ENCODE measurements at places on chromosomes 4 and X. TPM values are rescaled to one million over a fixed set of nuclear protein-coding genes. Genes with fewer than 3 reads are reported as not detected.

- no peak for DNase-seq
Observed at GRCh38 chr4:147037069-147037468, 91.4 kb upstream of the TTC29 start.

GRCh38 chrX:115030625-115031024 lies 13.2 kb upstream of the IL13RA2 start:
- no peak for DNase-seq

- no peak for DNase-seq
Observed at GRCh38 chr4:81737865-81738559, 266.3 kb upstream of the RASGEF1B start.

DNA sequence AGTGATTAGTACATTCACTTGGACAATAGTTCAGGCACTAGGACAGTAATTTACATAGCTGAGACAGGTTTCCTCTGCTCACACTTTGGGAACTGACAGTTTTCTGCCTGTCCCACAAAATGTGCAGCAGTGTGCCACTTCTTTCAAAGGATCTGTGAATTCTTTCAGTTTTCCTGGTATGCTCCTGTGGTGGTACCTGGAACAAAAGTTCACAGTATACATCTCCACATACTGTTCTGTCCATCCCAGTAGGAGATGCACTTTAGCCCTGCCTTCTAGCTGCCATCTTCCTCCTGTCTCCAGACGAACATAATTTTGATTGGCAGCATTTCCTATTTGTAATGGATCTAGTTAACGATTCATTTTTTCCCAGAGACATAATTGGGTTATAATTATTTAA lies 360.8 kb upstream of the CXorf51B start:
- DNase-seq = no peak

DNA sequence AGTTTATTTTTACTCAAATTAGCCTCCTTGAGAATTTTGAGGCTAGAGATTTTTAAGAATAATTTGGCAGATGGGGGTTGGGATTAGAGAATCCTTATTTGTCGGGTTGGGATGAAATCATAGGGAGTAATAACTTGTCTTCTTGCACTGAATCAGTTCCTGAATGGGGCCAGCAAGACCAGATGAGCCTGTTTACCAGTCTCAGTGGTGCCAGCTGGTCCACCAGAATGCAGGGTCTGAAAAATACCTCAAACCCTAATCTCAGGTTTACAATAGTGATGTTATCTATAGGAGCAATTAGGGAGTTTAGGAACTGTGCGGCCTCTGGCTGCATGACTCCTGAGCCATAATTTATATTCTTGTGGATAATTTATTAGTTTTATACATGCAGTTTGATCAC lies 705.9 kb upstream of the AGA start:
- DNase-seq = no peak

- no peak for DNase-seq
Observed at GRCh38 chr4:158322109-158322508, 111.8 kb downstream of the TMEM144 start.

DNA sequence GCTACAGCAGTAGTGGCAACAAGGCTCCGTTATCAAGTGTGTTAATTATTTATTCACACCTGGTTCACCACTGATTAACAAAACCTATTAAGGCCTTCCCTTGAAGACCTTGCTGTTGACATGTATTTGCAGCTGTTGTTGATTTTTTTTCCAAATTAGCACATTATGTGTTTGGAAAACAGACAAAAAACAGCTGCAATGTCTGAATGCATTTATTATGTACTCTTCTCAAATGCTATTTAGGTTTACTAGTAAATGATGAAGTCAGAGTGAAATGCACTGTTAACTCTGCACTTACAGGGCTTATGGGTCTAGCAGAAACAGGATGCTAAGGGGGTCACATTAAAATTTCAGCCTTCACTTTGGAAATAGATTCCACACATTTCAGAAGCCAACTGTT lies 99.5 kb upstream of the PCDH7 start:
- no peak for DNase-seq

Gene SLC10A7
- 6.8 TPM for total RNA-seq

GRCh38 chr4:163680386-163681098 lies 186.1 kb downstream of the TMA16 start:
- DNase-seq = no peak

DNA sequence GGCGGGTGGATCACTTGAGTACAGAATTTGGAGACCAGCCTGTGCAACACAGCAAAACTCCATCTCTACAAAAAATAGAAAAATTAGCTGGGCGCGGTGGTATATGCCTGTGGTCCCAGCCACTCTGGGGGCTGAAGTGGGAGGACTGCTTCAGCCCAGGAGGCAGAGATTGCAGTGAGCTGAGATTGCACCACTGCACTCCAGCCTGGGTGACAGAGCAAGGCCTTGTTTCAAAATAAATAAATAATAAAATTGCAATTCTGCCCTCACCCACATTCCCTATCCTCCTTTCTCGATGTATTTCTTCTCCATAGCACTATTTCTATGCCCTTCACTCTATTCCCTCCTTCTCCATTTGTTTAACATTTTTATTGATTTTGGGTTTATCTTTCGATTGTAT lies 8.7 kb upstream of the SLAIN2 start:
- DNase-seq = no peak

DNA sequence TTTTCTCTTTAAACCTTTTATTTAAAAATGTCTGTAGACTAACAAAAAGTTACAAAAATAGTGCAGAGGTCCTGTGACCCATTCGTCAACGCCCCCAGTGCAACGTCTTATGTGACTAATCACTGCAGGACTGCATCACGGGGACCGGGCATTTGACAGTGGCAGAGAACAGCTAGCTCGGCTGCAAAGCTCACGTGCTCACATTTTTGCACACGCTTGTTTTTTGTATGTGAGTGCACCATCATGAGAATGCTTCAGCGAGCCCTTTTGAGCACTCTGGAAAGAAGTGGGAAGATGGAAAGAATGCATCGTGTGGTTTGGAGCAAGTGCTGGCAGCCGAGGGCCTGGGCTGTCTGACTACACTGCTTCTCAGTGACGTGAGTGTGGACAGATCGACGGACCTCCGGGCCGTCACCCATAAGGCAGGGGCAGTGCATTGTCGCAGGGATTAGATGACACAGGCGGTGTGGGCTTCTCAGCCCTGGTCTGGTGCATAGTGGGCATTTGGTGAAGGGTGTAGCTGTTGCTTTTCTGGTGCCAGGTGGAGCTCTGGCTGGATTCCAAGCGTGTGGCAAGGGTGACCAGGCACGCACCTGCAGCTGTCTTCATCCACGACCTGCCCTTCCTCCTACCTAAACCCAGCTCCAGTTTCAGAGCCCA lies 17.7 kb downstream of the SPON2 start:
- DNase-seq = no peak

GRCh38 chr4:91212211-91212610 lies 1085.0 kb downstream of the CCSER1 start:
- DNase-seq = no peak

Gene GBA3
- total RNA-seq = not detected

DNA sequence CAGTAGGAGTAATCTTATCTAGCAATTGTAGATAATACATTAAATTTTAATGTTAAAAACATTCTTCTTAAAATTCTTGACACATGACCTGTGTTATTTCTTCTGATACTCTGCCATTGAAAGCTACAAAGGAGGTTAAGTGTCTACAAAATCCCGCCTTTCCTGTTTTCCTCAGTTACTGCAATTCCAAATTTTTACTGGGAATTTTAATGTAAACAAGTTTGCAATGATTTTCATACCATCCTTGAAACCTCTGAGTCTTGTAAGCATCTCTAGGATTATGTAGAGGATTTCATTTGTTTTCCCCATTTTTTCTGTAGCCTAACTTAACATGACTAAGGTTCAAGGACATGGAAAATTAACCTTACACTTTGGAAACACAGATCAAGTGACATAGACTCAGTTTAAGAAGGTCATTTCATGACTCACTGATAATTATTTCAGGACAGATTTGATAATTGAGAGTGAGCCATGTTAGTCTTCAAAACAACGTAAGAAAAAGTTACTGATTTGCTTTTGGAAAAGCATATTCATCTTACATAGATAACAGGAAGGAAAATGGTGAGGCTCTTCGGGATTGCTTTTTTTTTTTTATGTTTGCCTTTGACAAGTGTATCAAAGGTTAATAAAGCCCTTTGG lies 39.6 kb upstream of the PDLIM5 start:
- DNase-seq = no peak

Gene XG
- 1.0 TPM for total RNA-seq

DNA sequence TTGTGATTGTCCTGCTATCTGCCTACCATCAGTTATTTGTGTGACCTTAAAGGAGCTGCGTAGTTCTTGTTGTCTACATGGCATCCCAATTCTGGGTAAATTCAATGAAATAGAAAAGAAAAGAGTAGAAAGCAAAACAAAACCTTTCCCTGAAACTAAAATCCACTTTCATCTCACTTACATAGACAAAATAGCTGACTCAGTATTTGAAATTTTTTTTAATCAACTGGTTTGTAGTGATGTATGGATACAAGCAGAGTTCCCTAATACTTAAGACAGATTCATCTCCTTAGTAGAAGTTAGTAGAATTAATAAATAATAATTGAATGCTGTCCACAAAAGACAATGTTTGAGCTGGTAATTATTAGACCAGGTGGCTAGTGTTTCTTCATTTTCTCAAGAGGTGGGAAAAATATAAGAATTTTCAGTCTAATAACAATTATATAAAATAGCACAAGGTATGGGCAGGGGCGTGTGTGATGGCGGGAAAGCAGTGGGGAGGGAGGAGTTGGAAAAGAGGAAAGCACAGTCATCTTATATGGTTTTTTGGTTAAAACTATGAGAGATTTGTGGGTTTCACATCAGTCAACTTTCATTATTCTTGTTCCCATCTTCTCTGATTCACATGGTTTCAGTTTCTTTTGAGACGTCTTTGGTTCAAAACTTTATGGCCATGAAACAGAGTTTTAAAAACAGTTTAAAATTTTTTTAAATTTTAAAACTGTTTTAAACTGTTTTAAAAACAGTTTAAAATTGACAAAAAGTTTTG lies 275.2 kb downstream of the SPRY1 start:
- DNase-seq = no peak

GRCh38 chr4:27318740-27319139 lies 458.1 kb downstream of the STIM2 start:
- DNase-seq = peak; percentile 17

DNA sequence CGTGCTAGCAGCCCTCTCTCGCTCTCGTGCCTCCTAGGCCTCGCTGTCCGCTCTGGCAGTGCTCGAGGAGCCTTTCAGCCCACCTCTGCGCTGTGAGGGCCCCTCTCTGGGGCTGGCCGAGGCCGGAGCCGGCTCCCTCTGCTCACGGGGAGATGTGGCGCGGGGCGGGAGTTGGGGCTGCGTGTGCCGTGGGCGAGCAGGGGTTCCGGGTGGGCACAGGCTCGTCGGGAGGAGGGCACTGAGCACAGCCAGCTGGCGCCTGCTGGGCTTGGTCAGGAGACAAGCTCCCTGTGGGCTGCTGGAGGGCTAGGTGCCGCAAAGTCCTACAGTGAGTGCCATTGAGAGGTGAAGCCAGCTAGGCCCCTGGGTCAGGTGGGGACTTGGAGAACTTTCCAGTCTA lies 994.5 kb downstream of the C4orf33 start:
- no peak for DNase-seq

Gene GCNA
- 1.2 TPM for total RNA-seq

Gene SLC39A8
- 42.4 TPM for total RNA-seq

GRCh38 chr4:189279188-189279587 lies 661.5 kb upstream of the FRG1 start:
- no peak for DNase-seq

DNA sequence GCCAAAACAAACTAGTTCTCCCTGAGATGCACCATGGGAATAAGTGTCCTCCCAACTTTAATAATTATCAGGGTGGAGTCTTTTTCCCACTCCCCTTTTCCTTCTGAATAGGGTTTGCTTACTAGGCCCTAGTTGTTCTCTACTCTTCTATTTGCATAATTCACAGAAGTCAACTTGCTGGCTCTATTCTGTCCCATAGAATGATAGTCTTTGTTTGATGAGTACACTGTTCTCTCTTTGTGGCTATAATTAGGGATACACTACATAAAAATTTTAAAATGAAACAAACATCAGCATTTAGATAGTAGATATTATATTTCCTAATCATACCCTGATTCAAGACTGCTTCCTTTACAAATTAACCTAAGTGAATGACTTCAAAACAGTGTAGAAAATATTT lies 10.3 kb downstream of the PDHA2 start:
- no peak for DNase-seq

DNA sequence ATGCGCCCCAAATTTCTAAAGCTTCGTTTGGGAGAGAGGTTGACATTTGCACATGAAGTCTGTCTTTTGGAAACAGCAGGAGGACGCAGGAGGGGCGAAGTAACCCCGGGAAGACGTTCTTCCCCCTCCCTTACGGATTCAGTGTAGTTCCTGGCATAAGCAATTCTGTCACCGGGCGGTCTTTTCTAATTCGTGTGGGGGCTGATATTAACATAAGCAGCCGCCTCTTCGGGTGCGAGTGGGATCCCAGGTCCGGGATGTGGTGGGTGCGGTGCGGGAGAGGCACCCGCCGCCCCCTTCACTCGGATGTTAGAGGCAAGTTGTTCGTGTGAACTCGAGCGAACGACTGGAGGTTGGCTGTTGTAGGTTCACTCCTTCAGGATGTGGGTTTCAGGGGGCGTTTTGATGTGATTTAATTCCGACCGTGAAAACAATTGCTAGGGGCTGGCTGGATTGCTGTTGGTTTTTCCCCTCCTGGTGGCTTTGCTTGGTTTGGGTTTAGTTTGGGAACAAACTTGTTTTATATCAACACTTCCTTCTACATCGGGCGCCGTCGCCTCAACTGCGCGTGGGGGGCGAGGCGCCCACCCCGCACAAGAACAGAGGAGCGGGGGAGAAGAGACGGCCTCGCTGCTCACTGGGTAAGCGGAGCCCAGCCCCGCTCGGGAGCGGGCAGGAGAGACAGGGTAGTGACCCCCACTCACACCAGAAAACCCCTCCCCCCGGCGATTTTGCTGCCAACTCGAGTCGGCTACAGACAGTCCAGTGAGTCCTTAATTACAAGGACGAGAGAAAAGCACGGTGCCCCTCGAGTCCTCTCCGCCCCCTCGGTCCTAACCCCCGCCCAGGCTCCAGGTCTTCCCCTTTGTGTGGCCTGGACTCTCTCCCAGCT lies 2.9 kb upstream of the LEF1 start:
- no peak for DNase-seq
